ENCODE measurements at places on chromosomes 11 and 22.

GRCh38 chr11:81658722-81659121 is 1074.9 kb downstream of the FAM181B start:
- DNase-seq, result peak; percentile 4

GRCh38 chr11:116421529-116422185 is 351.1 kb downstream of the BUD13 start:
- DNase-seq, result no peak

DNA sequence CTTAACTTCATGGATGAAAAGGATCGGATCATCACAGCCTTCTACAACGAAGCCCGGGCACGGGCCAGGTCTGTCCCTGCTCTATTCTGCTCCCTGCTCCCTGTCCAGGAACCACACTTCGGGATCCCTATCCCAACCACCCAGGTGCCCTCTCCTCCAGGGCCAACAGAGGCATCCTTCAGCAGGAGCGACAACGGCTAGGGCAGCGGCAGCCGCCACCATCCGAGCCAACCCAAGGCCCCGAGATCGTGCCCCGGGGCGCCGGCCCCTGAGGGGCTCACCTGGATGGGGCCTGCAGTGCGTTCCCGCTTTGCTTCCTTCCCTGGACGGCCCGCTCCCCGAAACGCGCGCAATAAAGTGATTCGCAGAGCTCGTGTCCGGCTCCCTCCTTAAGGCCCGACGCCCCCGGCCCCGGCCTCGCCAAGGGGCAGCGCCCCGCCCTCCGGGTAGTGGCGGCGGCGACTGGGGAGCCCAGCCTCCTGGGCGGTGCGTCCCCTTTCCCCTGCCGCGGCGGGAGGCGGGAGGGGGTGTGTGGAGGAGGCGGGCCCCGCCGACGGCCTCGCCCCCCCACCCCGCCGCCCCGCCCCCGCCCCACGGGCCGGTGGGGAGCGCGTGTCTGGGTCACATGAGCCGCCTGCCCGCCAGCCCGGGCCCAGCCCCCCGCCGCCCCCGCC is at the start of gene VEGFB:
Gene VEGFB, plus strand, starts transcription at position 672 of the 674 bp plus-strand sequence. CDS start 250 bp downstream, outside the sequence.
- DNase-seq, result no peak

DNA sequence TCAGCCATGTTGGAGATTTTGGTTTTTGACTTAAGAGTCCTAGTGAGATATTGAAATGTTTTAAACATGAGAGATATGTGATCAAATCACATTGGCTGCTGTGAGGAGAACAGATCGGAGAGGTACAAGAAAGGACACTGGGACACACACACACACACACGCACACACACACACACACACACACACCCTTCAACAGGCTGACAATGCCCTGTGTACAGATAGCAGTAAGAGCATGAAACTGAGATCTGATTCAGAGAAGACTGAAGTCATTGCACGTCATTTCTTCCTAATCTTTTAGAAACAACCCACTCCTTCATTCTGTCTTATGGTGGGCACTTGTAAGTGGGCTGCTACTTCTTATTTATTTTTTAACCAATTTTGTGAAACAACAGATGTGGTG is 200.5 kb upstream of the E2F8 start:
- no peak for DNase-seq

DNA sequence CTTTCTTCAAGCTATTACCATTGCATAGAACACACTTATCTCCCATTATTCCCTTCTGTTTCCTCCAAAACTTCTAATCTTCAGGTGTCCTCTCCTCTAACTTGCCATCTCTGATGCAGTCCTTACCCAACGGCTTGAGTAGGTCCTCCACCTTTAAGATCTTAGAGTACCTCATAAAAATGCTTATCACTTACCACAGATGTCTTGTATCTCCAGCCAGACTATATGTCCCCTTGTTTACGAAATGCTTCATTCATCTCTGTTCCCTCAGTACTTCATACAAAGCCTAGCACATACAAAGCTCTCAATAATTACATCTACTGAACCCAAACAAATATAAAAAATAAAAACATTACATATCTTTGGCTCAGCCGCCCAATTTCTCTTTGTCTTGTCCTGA is 49.2 kb downstream of the PAK1 start:
- DNase-seq, result no peak

GRCh38 chr11:133787379-133788141 is 57.8 kb downstream of the SPATA19 start:
- no peak for DNase-seq

DNA sequence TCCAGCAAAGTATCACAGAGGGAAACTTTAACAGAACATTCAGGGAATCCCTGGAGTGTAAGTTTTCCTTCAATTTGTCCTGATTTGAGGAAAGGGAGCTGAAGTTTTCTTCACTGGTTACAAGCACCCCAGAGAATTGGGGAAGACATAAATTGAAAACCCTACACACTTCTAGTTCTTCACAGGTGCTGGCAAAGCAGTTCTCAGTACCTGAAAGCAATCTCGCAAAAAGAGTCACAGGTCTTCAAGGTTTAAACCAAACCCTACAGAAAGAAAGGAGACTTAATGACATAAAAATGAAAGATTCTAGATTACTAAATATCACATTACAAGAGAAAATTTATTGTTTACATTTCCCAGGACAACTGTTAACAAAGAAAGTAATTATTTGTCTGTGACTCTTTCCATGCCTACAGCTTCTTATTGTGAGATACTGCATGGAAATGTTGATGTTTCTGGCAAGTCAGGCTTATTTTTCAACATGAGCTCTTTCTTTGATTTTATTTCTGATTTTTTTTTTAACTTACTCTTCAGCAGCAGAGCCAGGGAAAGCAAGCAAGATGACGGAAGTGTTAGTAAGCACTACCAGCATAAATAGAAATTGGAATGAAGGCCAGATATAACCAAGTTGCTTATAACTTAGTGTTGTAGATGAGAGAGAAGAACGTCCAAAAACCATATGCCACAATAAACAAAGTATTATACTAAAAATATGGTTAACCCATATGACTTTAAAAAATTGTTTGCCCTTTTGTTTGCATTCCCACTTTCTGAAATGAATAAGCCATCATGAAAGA is 44.1 kb downstream of the FANCF start:
- DNase-seq, result no peak

GRCh38 chr22:48098243-48098920 is 1335.9 kb downstream of the TBC1D22A start:
- peak; percentile 96 for DNase-seq

- DNase-seq, result no peak
Measured at GRCh38 chr11:11389238-11389637, 36.2 kb upstream of the CSNK2A3 start.

GRCh38 chr11:23573429-23573828 is 713.2 kb upstream of the CCDC179 start:
- DNase-seq, result no peak

GRCh38 chr22:29872989-29873388 is 10.0 kb upstream of the MTMR3 start:
- no peak for DNase-seq

DNA sequence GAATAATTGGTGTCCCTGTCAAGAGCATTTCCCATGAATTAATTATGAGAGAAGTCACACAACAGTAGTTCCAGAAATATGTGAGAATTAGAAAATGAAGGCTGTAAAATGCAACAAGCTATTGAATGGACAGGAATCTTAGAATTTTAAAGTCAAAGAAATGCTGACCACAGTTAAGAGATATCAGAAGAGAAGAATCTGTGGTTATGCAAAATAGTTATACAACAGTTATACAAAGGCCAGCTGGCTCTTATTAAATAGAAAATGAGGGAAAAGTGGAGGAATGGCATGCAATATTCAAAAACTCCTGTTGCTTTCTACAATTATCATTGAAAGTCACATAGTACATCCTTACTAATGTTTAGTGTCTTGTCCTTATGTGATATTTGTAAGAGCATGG is 27.4 kb downstream of the CASP12 start:
- DNase-seq, result no peak

- no peak for DNase-seq
Measured at GRCh38 chr11:12259956-12260355, 117.4 kb upstream of the PARVA start.

- DNase-seq, result no peak
Measured at GRCh38 chr11:60916669-60917206, 2.8 kb downstream of the TMEM109 start.

DNA sequence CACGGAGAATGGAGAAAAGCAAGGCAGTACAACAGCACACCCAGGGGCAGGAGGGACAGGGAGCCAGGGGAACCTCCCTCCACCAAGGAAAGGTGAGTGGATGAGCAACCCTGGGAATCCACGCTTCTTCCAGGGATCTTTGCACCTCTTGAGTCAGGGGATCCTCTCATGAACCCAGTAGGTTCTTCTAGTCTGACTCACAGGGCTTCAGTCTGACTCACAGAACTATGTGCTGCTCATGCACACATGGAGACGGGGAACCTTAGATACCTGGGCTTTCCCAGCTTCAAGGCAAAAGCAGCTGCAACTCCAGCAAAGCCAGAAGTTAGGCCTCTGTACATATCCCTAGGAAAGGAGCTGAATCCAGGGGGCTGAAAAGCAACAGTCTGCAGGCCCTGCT is 1021.4 kb upstream of the TENM4 start:
- DNase-seq, result no peak

DNA sequence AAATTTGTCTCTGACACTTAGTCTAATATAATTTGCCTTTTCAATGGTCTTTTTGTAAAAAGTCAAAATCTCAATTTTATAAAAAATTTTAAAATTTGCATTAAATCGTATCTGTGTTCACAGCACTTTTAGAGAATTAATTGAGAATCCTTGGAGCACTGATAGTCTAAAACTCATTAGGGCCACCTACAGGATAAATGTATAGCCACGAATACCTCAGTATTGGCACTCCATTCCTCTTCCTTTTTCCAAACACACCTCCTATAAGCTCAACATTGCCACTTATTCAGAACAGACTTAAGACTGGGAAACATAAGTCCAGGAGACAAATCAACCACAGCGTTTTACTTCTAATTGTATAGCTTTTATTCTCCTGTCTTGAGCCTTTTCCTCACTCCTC is 776.0 kb upstream of the ARHGAP42 start:
- no peak for DNase-seq

DNA sequence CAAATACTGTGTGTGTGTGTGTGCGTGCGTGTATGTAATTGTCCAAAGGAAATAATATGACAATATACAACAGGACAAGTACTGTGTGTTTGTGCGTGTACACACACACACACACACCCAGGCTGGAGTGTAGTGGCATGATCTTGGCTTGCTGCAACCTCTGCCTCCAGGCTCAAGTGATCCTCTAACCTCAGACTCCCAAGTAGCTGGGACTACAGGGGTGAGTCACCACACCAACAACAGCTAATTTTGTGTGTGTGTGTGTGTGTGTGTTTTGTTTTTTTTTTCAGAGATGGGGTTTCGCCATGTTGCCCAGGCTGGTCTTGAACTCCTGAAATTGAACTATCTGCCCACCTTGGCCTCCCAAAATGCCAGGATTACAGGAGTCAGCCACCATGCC is 61.5 kb downstream of the NUP98 start:
- DNase-seq, result no peak

DNA sequence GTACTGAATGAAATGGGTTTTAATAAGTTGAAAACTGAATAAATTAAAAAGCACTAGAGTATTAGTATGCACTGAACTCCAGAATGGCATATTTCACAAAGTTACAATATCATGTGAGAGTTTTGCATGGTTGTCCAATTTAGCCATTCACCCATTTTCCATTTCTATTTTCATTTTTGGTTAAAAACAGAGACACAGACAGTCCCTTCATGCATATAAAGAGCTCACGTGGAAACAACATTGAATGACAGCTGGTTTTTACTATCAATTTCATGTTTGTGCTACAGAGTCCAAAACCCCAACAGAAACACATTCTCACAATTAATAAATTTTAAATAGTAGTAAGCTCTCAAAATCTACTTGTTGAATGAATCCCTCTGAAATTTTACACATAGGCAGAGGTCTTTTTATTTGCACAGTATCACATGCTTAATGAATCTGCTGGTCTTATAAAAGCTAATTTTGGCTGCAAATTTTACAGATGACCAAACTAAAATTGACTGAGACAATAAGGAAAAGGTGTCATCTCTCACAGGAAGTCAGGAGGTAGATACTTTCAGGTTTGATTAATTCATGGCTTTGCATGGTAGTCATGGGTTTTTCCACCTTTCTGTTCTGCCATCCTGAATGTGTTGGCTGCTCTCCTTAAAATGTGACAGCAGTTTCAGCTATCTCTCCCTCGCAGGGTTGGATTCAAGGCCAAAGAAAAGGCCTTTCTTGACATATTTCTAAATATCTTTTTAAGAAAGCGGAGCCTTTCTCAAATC is 20.6 kb upstream of the DDI1 start:
- DNase-seq, result peak; percentile 18

DNA sequence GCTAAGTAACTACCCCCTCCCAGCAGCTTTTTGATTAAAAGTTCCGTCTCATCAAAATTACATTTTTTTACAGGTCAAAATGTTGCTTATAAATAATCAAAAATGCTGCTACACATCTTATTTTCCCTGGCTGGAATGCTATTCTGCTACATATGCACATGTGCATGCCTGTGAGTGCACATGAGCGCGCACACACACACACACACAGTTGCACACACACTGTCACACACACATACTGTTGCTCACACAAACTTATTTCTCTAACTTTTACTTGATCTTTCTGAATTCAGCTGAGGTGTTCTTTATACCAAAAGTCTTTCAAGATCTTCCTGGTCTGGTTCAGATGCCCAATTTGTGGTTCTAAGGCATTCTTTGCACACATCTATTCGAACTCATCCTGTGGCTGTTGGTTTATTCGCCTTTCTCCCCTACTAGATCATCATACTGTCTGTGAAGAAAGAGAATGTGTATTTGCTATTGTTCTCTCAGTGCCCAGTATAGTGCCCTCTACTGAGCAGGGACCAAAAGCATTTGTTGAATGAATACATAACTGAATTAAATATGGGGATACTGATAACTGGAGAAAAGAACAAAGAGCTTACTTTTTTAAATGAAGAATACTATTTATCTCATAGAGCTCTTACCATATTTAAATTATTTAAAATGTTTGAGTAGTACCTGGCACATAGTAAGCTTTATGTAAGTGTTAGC is 68.1 kb upstream of the CCDC179 start:
- no peak for DNase-seq

DNA sequence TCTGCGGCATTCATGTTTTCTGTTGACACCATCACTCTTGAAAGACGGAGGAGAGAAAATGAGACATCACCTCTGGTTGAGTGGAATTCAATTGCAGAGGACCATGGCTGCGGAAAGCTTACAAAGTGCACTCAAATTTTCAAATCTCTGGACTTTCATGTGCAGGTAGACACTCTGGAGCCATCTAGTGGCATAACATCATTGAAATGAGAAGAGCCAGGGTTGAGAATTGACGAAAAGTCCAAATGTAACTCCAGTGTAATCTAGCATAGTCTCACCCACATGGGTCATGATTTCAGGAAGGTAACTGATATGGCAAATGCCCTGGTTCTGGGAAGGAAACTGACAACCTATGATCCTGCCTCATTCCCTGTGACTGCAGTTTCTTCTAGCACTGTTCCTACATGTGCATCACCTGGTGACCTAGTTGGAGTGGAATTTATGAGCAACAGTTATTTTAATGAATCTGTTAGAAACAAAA is 687.8 kb downstream of the KCNA4 start:
- DNase-seq, result no peak

DNA sequence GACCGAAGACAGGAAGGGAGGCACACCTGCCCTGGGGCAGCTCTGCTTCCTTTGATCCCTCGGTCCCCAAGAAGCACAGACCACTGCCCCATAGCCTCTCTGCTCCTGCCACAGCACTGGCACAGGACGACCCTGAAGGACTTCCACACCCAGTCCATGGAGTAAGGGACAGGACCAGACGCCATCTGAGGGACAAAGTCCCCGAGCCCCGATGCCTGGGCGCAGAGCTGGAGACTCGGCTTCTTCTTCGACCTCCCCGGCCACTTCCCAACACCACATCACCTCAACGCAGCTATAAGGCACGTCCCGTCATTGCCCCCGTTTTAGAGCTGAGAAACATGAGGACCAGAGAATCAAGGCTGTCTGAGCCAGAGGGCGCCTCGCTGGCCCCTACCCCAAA is 310.5 kb downstream of the BRD1 start:
- DNase-seq, result no peak

All from GM12864 (cell line).